Small intestine (tissue), 16 donors: ENCODE measurements at places on chromosomes 16 and 17.

- H3K27me3 ChIP-seq, result no peaks in the 10 kb centered on the region
- H3K4me1 ChIP-seq, result no peaks in the 10 kb centered on the region
- H3K4me3 ChIP-seq, result no peak overlapping the region
- no peak overlapping the region for H3K27ac ChIP-seq
Observed at GRCh38 chr17:29645515-29646051, 22.9 kb upstream of the CORO6 start.

DNA sequence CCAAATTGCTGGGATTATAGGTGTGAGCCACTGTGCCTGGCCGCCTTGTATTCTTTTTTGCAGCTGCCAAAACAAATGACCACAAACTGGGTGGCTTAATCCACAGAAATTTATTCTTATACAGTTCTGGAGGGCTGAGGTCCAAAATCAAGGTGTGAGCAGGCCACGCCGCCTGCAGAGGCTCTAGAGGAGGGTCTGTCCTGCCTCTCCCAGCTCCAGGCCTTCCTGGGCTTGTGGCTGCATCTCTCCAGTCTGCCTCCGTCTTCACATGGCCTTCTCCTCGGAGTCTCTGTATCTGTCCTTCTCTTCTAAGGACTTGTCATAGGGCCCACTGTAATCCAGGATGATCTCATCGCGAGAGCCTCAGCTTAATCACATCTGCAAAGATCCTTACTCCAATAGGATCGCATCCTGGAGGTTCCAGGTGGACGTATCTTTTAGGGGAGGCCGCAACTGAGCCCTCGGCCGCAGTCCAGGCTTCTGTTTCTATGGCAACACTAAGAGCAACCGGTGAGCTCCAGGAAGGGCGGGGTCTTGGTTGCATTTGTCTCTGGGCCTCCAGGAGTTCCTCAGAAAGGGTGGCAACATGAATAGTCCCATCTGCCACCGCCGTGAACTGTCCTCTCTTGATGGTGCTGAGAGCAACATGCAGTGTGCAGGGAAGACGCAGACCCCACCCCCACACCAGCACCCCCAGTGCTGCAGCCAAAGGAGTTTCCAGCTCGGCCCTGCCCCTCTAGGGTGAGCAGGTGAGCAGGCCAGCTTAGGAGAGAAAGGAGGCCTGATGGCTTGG, 29.5 kb upstream of the CREBBP start:
- no peaks in the 10 kb centered on the region for H3K36me3 ChIP-seq
- H3K4me1 ChIP-seq, result no peaks in the 10 kb centered on the region
- no peak for DNase-seq
- H3K4me3 ChIP-seq, result no peak overlapping the region

- no peaks in the 10 kb centered on the region for H3K4me1 ChIP-seq
- peak; percentile 77 for DNase-seq
- no peak overlapping the region for H3K4me3 ChIP-seq
- H3K36me3 ChIP-seq, result peaks cover under 1% of the 10 kb centered on the region
- peak overlapping the region; percentile 90 for H3K27ac ChIP-seq
Observed at GRCh38 chr17:76672270-76672851, 28.8 kb upstream of the ST6GALNAC1 start.

DNA sequence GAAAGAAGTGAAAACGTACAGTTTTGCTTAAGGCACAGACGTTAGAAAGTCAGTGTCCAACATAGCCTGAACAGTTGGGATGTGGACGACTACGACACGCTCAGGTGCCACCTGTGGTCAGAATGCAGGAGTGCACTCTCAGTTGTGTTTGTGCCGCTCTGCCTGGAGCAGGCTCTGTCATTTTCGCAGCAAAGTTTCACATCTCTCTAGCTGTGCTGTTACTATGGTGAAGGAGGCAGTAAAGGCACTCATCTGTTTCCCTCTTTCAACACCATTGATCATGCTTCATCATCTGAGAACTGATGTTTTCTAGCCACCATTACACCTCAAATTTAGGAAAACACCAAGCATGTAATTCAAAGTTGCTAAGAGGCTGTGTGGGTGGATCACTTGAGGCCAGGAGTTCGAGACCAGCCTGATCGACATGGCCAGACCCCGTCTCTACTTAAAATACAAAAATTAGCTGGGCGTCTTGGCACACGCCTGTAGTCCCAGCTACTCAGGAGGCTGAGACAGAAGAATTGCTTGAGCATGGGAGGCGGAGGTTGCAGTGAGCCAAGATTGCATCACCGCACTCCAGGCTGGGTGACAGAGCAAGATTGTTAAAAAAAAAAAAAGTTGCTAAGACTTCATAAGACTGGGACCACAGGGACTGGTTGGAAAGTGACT, 44.9 kb upstream of the DNAJA2 start:
- DNase-seq, result peak; percentile 53
- H3K36me3 ChIP-seq, result no peaks in the 10 kb centered on the region
- H3K4me1 ChIP-seq, result no peaks in the 10 kb centered on the region
- H3K27ac ChIP-seq, result no peak overlapping the region

- H3K36me3 ChIP-seq, result peaks cover 16% of the 10 kb centered on the region
- H3K4me3 ChIP-seq, result no peak overlapping the region
- H3K27me3 ChIP-seq, result no peaks in the 10 kb centered on the region
- no peaks in the 10 kb centered on the region for H3K4me1 ChIP-seq
- no peak for DNase-seq
Observed at GRCh38 chr17:42502926-42503325, 33.1 kb upstream of the NAGLU start.

GRCh38 chr16:88491560-88492310, 38.7 kb downstream of the ZFPM1 start:
- peak overlapping the region; percentile 32 for H3K27ac ChIP-seq
- no peak overlapping the region for H3K4me3 ChIP-seq
- H3K36me3 ChIP-seq, result peaks cover 90% of the 10 kb centered on the region
- DNase-seq, result no peak
- no peaks in the 10 kb centered on the region for H3K27me3 ChIP-seq

GRCh38 chr17:28471531-28472342, 1.7 kb upstream of the SLC13A2 start:
- peaks cover 10% of the 10 kb centered on the region for H3K4me1 ChIP-seq
- no peaks in the 10 kb centered on the region for H3K27me3 ChIP-seq
- no peak for DNase-seq
- H3K36me3 ChIP-seq, result no peaks in the 10 kb centered on the region
- H3K4me3 ChIP-seq, result no peak overlapping the region
- peak overlapping the region; percentile 88 for H3K27ac ChIP-seq

DNA sequence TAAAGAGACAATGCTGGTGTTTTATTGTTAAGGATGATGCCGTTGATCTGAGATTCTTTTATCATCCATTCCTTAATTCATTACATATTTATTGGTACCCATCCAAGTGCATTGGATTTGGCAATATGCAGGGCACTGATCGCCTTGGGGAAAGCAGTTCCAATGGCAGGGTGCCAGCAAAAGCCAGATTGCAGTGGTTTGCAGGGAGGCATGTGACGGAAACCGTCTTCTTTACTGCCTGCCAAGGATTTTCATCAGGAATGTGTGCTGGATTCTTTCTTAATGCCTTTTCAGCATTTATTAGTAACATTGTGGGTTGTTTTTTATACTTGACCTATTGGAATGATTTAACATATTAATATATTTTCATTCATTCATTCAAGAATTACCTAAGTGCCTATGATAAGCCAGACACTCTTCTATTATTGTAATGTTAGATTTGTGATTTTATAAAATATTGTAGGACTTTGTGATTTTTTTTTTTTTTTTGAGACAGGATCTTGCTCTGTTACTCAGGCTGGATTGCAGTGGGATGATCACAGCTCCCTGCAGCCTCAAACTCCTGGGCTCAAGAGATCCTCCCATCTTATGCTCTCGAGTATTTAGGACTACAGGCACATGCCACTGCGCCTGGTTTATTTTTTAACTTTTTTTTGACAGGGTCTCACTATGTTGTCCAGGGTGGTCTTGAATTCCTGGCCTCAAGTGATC, 93.4 kb upstream of the TNRC6A start:
- no peak overlapping the region for H3K4me3 ChIP-seq
- H3K4me1 ChIP-seq, result no peaks in the 10 kb centered on the region
- DNase-seq, result peak; percentile 37
- no peak overlapping the region for H3K27ac ChIP-seq
- no peaks in the 10 kb centered on the region for H3K36me3 ChIP-seq
- no peaks in the 10 kb centered on the region for H3K27me3 ChIP-seq

DNA sequence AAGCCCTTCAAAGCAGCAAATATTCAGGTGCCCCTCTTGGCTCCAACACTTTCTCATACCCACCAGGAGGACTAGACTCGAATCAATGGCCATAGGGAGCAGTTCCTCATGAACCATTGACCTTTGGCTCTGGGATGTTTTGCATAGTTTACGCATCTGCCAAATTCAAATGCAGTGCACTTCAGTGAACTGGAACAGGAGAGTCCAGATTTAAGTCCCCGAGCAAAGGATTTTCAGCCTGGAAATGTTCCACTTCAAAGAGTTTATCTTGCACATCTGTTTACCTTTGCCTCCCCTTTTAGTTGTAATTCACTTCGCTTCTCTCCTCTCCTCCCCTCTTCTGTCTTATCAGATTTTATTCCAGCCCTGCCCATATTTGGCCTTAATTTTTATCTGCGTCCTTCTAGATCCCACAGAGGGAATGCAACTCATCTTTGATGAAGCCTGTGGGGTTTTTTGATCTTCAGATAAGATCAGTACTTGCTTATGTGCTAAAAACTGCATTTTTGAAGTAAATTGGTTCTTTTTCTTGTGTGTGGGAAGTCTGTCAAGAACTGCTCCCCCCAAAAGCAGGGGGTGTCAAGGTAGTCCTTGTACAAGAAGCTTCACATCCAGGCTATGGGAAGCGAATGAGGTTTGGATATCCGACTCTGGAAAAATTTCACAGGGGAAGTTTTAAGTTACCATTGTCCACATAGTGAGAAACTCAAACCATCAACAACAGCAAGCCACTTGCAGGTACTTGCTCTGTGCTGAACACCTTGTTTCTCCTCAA, 281.6 kb downstream of the RBFOX1 start:
- H3K27me3 ChIP-seq, result no peaks in the 10 kb centered on the region
- no peaks in the 10 kb centered on the region for H3K4me1 ChIP-seq
- H3K4me3 ChIP-seq, result no peak overlapping the region
- DNase-seq, result no peak

- H3K27me3 ChIP-seq, result no peaks in the 10 kb centered on the region
- H3K27ac ChIP-seq, result no peak overlapping the region
- H3K4me1 ChIP-seq, result no peaks in the 10 kb centered on the region
- H3K36me3 ChIP-seq, result no peaks in the 10 kb centered on the region
- H3K4me3 ChIP-seq, result no peak overlapping the region
Observed at GRCh38 chr16:87201052-87201451, 116.1 kb downstream of the C16orf95 start.

DNA sequence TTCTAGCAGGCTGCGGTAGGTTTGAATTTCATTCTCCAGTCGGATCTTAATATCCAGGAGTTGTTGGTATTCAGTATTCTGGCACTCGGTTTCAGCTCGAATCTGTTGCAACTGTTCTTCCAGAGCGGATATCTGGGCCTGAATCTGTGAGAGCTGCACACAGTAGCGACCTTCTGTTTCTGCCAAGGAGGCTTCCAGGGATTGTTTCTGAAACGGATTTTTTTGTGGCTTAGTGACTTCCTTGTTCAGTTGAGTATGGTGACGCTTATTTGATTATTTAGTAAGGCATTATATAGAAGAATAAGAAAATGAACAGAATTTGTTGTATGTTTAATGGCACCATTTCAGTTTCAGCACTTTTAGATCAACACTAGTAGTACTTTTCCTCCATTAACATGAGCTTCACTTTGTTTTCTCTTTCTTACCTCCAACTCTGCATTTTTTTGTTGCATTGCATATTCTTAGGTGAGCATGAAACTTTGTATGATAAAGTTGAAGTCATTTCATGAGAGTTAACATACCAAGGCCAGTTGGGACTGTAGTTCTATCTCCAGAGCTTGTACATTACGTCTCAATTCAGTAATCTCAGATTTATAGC, 2.8 kb downstream of the KRT10 start:
- peaks cover 7% of the 10 kb centered on the region for H3K36me3 ChIP-seq
- peaks cover 7% of the 10 kb centered on the region for H3K4me1 ChIP-seq
- H3K27me3 ChIP-seq, result no peaks in the 10 kb centered on the region
- H3K27ac ChIP-seq, result peak overlapping the region; percentile 47

DNA sequence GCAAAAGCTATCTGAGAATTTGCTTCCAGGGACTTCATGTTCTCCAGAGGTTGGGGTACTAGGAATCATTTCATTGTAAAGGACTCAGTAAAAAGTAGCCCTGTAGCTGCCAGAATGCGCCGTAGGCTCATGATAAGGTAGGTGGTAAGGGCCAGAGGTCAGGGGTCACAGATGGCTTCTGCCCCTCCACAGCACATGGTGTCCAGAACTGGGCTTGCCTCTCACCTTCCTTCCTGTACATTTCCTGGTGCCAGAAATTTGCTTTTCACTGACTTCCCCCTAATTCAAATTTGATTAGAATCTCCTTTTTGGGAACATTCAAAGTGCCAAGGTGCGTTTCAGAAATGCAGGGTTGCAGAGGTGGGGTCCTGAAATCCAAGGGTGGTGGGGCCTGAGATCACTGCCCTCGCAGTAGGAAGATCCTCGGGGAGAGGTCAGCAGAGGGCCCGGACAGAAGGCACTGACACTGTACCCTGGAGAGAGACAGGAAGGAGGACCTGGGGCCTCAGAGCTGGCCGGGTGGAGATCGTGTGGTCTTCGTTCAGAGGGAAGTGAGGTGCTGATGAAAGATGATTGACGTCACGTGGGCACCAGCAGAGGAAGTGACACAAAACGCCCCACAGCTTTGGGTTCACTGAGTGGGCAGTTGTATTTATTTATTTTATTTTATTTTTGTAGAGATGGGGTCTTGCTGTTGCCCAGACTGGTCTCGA, 25.5 kb upstream of the METRNL start:
- H3K27ac ChIP-seq, result no peak overlapping the region
- H3K27me3 ChIP-seq, result no peaks in the 10 kb centered on the region
- DNase-seq, result no peak
- H3K4me3 ChIP-seq, result no peak overlapping the region
- peaks cover 2% of the 10 kb centered on the region for H3K4me1 ChIP-seq

- H3K27me3 ChIP-seq, result no peaks in the 10 kb centered on the region
- no peak overlapping the region for H3K27ac ChIP-seq
- no peak overlapping the region for H3K4me3 ChIP-seq
- peaks cover 48% of the 10 kb centered on the region for H3K36me3 ChIP-seq
Observed at GRCh38 chr17:17515934-17516930, 20.0 kb upstream of the RASD1 start.

GRCh38 chr16:57810197-57811031, 8.1 kb upstream of the KIFC3 start:
- no peaks in the 10 kb centered on the region for H3K36me3 ChIP-seq
- peaks cover 49% of the 10 kb centered on the region for H3K4me1 ChIP-seq
- peak; percentile 93 for DNase-seq
- no peak overlapping the region for H3K4me3 ChIP-seq

DNA sequence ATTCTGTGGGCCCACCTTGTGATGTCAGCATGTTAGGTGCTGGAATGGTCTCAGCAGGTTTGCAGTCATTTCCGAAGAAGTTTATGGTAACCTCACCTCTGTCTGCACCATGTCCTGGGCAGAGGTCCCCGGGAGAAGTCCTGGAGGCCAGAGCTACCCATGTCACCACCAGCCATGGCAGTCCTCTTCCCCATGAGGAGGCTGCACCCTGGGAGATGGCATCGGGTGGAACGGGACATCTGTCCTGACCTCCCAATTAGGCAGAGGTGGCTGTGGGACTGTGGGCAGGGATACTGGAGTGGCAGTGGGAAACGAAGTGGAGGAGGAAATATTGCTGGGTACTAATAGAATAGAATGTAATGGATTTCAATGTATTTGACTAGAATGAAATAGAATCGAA, 511.8 kb upstream of the WSB1 start:
- no peaks in the 10 kb centered on the region for H3K4me1 ChIP-seq
- H3K27me3 ChIP-seq, result no peaks in the 10 kb centered on the region
- DNase-seq, result no peak
- H3K36me3 ChIP-seq, result no peaks in the 10 kb centered on the region
- no peak overlapping the region for H3K27ac ChIP-seq
